Stimulated activated CD4-positive, alpha-beta T cell treated with anti-CD3 and anti-CD28 coated beads, TNF-alpha, amount 100 ng/mL, for 24 hours (primary cell): ENCODE measurements at places on chromosomes 1 and 21.
A peak's percentile ranks its signal among the peaks of the same experiment; 100 is the strongest.

GRCh38 chr1:200659269-200659668 lies 10.4 kb downstream of the DDX59 start:
- no peak for DNase-seq

DNA sequence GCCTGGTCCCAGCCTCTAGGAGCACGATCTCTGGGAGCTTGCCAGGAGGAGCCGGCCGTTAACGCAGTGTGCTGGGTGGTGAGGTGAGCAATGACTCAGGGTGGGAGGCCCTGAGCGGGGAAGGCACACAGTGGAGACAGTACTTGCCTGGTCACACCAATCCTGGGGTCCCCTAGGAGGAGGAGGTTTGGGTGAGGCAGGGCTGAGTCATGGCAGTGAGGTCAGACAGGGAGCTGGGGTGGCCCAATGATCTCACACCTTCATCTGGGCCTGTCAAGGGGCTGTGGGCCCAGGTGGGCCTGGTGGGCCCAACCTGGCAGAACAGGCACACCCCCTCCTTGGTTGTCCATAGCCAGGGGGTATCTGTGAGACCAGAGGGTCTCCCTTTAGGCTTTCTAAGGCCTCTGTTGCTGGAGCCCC lies 8.6 kb upstream of the EDN2 start:
- no peak for DNase-seq

- DNase-seq: no peak
These were observed 83.8 kb upstream of the ATP1B1 start for GRCh38 chr1:169022648-169023047.

- no peak for DNase-seq
These were observed 6.2 kb upstream of the LAPTM5 start for GRCh38 chr1:30763651-30764248.

GRCh38 chr1:33367485-33368405 lies 46.8 kb upstream of the A3GALT2 start:
- peak; percentile 82 for DNase-seq

DNA sequence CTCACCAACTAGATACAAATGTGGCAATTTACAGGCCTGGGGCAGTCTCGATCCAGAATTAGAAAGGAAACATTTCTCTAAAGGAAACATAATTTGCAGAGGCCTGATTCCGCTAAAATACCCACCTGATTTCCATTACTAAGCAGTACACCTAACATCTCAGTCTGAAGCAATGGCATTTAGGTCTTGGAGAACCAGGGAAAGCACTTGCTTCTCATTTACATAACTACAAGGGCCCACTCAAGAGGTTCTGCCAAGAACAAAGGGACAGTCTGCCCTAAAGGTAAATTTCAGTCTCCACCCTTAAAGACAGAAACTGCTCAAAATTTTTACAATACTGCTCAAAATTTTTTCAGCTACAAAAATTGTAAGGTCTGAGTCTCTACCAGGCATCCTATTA lies 123.7 kb upstream of the GJB5 start:
- DNase-seq: no peak

GRCh38 chr1:22600071-22600816 lies 36.2 kb upstream of the C1QA start:
- no peak for DNase-seq

GRCh38 chr1:89611721-89612120 lies 21.2 kb upstream of the LRRC8C start:
- DNase-seq: no peak

- DNase-seq: no peak
These were observed 21.0 kb downstream of the CD160 start for GRCh38 chr1:145740269-145740668.

DNA sequence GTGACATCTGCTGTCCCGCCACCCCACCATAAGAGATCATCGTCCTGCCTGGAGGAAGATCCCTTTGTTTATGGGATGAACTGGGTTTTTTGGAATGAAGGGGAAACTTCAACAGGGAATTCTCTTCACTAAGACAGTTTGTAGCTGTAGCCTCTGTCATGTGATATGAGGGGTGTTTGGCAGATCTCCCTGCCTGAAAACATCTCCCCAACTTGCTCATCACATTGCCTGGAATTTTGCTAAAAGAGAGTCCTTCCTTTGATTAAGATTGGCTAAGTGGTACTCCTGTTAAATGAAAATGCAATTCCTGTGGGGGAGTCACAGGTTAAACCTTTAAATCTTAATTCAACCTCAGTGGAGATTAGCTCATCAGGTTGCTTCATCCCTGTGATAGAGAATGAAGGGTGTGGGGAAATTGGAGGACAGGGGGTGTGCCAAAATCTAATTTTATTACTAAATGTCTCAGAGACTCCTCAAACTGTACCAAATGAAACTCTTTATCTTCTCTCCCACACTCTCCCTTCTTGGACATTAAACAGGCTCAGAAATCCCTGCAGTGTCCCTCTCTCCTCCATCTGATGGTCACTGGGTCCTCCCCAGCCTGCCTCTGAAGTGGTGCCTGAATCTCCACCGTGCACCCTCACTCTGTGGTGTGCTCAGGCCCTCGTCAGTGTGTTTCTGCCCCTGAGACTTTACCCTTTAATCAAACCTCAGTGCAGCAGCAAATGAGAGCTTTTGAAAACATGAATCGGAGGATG lies 54.8 kb downstream of the IER5 start:
- DNase-seq: no peak

GRCh38 chr1:143748906-143749305 lies 222.9 kb downstream of the FAM72C start:
- no peak for DNase-seq

DNA sequence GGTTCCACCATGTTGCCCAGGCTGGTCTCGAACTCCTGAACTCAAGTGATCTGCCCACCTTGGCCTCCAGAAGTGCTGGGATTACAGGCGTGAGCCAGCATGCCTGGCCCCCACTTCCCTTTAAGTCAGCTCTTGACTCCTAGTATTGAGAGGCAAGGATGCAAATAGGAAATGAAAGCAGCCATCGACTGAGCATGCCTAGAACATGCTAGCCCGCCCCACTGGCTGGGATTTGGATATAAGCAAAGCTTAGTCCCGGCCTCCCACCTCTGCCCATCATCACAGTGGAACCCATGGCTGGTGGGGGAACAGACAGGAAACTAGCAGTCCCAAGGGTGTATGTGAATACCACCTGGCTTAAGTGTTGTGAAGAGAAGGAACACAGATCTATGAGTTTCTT lies 10.5 kb downstream of the C1orf167 start:
- no peak for DNase-seq

DNA sequence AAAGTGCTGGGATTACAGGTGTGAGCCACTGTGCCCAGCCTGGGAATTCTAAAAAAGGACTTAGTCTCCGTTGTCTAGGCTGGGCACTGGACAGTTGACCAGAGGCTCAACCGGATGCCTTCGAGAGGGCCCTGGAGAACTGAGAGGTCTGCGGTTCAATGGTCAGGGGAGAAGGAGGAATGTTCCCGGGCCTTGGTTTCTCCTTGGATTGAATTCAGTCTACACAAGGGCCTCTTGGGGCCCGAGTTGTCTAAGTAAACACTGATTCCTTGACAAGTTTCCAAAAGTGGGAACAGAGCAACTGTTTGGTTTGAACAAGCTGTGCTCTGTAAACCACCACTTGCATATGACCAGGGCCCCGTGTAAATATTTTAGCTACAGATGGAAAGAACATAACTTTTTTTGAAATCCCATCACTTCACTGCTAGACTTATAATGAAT lies 29.1 kb upstream of the CAPZB start:
- DNase-seq: no peak

- DNase-seq: no peak
These were observed 87.5 kb upstream of the FMN2 start for GRCh38 chr1:240004086-240004749.

DNA sequence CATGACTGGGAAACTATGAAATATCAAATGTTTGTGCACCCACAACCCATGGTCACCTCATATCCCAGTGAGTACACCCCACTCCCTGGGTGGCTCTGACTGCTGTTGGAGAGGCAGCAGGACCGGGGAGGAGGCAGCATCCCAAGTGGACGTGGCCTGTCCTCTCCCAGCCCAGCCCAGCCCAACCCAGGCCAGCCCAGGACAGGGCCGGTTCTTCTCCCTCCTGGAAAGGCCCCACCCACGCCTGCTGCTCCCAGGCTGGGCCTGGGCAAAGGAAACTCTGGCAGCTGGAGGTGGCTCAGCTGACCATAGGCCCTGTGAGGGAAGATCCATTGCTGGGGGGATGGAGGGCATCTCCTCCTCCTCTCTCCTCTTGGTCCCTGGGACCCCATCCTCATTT lies 19.1 kb downstream of the MATN1 start:
- no peak for DNase-seq

GRCh38 chr21:42429856-42430255 lies 26.2 kb downstream of the UBASH3A start:
- DNase-seq: no peak

DNA sequence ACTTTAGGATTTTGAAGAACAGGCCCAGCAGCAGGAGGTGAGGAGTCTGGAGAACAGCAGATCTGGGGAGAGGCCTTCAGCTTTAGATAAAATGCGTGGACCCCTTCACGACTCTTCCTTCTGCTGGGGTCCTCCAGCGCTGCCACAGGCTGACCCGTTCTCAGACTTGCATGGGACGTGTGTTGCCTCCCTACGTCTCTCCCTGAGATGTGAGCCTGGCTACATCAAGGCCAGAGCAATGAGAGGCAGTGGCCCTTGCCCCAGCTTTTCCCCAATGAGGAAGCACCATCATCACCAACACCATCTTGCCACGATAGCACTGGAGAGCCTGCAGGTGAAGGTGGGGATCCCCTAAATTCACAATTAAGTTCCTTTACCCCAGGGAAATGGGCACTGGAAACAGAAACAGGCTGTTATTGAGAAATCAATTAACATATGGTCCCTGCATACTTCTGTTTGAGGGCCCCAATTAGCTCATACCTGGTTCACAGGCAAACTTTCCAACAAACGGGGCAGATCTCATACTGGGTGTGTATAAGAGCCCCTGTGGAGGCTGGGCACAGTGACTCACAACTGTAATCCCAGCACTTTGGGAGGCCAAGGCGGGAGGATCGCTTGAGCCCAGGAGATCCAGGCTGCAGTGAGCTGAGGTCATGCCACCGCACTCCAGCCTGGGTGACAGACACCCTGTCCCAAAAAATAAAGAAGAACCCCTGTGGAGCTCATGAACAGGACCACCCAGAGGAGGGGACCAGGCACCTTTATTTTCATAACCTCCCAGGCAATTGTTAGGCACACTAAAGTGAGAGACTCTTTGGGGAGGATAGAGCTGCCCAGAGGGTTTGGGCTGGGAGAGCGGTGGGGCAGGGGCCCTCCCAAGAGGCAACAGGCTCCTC lies 12.1 kb upstream of the ADAMTSL4 start:
- DNase-seq: no peak

DNA sequence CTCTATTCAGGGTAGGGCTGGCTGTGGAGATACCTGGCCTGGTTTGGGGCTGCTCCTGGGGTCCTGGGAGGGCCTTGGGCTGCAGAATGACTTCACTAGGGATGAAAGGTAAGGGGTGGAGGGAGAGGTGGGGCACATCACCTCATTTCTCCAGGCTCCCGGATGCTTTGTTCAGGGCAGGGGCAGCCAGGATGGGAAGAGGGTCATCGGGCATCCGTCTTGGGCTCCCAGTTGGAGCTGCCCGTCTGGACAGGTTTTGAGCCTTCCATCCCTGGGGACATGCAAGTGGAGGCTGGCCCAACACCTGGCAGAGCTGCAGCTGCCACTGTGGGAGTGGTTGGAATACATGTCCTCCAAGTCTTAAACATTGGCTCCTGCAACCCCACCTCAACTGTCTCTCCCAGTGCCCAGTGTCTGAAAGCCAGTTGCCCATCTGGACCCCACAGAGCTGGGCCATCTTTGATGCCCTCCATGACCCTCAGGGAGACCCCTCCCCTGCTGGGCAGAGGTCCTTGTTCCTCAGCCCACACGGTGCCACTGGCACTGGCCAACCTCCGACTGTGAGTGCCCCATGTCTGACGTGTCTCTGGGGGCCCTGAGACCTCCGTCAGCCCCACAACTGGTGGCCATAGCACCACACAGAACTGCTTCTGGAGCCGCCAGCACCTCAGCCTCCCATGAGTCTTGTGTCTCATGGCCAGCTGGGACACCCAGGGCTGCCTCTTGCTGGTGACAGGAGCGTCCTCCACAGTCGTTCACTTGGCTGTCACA lies 52.8 kb downstream of the TRIM11 start:
- no peak for DNase-seq

DNA sequence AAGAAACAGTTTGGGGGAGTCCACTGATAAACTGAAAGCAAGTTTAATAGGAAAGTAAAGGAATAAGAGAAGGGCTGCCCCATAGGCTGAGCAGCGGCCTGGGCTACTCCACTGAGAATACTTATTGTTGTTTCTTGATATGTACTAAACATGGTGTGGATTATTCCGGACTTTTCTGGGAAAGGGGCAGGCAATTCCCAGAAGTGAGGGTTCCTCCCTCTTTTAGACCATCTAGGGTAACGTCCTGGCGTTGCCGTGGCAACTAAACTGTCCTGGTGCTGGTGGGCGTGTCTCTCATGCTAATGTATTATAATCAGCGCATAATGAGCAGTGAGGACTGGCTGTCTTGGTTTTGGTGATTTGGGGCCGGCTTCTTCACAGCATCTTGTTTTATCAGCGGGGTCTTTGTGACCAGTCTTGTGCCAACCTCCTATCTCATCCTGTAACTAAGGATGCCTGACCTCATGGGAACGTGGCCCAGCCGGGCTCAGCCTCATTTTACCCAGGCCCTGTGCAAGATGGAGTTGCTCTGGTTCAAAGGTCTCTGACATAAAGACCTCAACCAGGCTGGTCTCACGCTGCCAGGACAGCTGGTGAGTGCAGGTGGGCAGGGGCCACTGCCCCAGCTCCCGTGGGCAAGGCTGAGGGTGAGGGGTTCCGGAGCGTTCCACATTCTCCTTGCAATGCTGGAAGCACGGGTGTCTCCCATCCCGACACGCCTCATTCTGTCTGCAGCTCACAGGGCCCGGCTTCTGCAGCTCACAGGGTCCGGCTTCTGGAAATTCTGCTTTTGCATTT lies 19.6 kb upstream of the C1orf159 start:
- no peak for DNase-seq

GRCh38 chr1:203099805-203100515 lies 14.1 kb upstream of the MYOG start:
- no peak for DNase-seq

DNA sequence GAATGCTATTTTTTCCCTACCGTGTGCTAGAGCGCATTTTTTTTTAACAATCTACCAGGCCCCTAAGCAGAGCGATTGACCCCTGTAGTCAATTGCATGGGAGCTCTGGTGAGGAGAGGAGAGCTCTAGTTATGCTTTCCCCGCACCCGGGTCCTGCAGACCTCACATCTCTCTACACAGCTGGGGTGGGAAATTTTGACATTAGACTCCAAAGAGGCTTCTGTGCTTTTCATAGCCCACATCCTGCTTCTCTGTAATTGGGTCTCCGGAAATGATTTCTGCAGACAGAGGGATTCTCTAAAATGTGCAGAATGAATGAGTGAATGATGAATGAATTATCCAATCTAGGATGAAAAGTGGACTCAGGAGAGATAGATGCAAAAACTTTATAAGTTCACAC lies 41.5 kb upstream of the DUSP10 start:
- DNase-seq: no peak

DNA sequence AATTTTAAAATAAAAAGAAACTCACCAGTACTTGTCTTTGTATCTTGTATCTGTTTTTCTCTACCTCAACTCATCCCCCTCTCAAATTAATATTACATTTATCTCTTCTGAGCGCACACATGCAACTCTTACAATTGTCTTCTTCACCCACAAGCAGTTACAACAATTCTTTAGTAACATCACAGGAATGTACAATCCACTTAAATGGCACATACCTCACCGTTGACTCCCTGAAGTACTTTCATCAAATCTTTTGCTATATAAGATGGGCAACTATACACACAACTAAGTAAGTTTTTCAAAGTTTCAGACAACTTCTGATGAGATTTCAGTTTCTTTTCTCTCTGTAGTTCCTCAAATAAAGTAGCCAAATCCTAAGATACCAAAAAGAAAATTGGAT lies 28.3 kb downstream of the HEATR1 start:
- DNase-seq: no peak
